HepG2 (cell line): ENCODE measurements at places on chromosomes 12 and 14. TPM values are rescaled to one million over a fixed set of nuclear protein-coding genes. Genes with fewer than 3 reads are reported as not detected.

DNA sequence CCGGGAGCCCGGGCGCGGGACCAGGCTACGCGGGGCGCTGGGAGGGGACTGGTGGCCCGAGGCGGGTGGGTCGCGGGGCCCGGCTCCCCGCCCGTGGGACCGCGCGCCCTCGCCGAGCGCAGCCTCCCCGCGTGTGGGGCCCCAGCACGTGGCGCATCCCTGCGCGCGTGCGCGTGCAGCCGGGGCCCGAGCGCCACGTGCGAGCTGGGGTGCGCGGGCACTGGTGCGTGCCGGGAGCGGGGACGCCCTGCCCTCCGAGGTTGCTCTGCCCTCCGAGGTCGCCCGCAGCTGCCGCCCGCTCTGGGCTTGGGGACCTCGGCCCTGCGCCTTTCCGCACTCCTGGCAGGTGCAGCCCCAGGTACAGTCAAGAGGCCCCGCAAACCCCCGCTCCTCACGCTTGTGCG, 365 bp upstream of the CCDC88C start:
- H3K4me3 ChIP-seq = peak overlapping the region; percentile 55
- no peaks in the 10 kb centered on the region for H3K27me3 ChIP-seq
- peak overlapping the region; percentile 62 for H3K27ac ChIP-seq
- peaks cover 69% of the 10 kb centered on the region for H3K4me1 ChIP-seq

The KRT85 gene
- not detected in 2 replicates for total RNA-seq

GRCh38 chr12:15629108-15629507, 160.1 kb downstream of the EPS8 start:
- DNase-seq = peak; percentile 99
- no peak overlapping the region for H3K4me3 ChIP-seq

DNA sequence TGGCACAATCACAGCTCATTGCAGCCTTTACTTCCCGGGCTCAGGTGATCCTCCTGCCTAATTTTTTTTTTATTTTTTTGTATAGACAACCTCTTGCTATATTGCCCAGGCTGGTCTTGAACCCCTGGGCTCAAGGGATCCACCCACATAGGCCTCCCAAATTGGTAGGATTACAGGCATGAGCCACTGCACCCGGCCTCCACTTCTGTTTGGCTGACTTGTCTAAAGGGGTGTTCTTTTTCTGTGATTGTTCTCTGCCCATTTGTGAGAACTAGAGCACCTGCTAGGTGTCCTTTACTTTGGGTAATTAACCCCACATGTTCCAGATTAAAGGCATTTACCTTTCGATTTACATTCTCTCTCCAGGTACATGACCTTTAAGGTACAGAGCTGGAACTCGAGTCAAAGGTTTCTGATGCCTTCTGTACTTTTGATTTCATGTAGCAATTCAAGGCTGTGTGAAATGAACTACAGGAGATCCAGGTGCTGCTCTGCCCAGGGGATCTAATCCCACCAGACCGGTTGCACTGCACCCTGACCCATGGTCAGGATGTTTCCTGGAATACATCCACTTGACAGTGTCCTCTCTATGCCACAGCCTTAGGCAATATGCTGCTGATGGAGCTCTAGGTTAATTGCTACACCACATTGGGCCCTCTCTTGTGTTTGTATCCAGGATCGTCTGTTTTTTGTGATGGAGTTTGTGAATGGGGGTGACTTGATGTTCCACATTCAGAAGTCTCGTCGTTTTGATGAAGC, 163.6 kb downstream of the PRKCH start:
- H3K36me3 ChIP-seq = no peaks in the 10 kb centered on the region
- H3K27me3 ChIP-seq = no peaks in the 10 kb centered on the region
- peaks cover 17% of the 10 kb centered on the region for H3K4me1 ChIP-seq
- no peak overlapping the region for H3K4me3 ChIP-seq
- H3K27ac ChIP-seq = no peak overlapping the region
- DNase-seq = no peak

DNA sequence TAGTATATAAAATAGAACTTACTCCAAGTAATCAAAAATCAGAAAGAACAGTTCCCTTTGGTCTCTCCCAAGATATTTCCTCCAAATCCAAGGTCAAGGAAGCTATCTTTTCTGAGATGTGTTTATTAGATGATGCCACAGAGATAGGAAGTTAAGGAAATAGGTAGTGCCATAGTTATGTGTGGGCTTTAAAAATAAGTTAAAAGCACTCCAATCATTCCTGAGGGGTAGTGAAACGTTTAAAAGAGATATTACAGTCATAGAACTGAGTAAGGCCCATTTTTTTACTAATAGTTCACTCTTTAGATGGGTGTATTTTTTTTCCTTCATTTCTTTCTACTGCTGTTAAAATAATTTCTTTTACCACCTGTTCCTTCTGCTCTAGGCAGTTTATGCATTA, 1630.9 kb upstream of the SEL1L start:
- DNase-seq = no peak
- no peaks in the 10 kb centered on the region for H3K4me1 ChIP-seq
- no peaks in the 10 kb centered on the region for H3K36me3 ChIP-seq
- H3K27ac ChIP-seq = no peak overlapping the region
- no peak overlapping the region for H3K4me3 ChIP-seq

The ZNF219 gene
- total RNA-seq = 21.0 and 36.6 TPM in 2 replicates

- no peaks in the 10 kb centered on the region for H3K36me3 ChIP-seq
- H3K4me1 ChIP-seq = peaks cover 18% of the 10 kb centered on the region; the same call in 1 of the 2 replicates
- DNase-seq = no peak
- peak overlapping the region; percentile 52 for H3K27ac ChIP-seq
These were observed 225.6 kb upstream of the CRY1 start for GRCh38 chr12:107318806-107319532.

DNA sequence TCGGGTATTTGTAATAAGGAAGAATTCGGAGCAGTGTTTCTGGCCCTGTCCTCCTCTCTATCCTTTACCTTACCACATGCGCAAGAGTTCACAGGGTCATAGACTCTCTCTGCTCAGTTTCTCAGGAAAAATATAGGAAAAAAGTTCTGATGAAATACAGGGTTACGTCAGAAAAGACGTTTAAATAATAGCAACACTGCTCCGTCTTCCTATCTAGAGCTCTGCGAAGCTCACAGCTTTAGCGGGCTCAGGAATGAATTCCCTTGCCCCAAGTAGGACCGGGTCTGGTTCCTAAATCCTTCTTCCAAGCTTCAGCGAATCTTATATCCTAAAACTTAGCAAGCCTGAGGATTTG, 365 bp downstream of the CCDC59 start:
- H3K4me1 ChIP-seq = peaks cover 30% of the 10 kb centered on the region
- H3K27ac ChIP-seq = peak overlapping the region; percentile 98
- H3K4me3 ChIP-seq = peak overlapping the region; percentile 94
- peak; percentile 13 for DNase-seq
- H3K36me3 ChIP-seq = peaks cover 1% of the 10 kb centered on the region; the same call in 1 of the 2 replicates

DNA sequence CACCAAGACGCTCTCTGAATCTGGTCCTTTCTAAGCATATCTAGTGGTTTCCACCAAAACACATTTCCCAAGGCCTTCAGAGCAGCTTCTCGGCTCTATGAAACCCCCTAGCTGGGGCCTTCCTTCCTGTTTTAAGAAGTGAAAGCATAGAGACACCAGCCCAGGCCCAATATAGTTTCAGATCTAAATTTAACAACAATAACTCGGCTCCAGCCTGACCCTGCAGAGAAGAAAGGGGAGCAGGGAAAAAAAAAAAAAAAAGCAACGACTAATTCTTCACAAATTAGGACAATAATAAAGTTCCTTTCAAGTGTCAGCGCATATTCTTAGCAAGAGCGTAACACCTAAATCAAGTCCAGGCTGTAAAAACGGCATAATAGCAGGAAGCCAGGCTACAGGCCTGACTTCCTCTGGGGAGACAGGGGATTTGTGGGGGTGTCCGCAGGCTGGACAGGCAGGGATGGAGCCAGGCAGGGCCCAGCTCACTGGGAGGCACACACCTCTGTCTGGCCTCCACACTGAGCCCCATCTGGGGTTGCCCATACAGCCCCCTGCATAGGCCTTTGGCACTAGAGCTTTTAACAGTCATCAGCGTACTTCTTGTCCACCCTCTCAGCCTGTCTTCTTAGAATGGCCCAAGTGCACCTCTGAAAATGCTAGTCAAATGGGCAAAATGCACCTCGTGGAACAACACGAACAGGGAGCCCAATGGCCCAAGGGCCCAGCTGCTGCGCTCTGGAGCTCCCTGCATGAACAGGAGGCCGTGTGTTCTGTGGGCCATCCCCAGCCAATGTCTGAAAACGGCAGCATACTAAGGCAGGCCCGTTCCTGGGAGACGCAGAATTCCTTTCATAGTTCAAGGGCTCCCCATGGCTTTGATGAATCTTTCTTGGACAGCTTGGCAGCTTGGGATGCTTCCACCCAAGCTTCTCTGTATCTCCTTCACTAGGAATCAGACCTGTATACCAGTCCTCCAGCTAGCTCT, 772.9 kb downstream of the MED13L start:
- H3K27me3 ChIP-seq = peaks cover under 1% of the 10 kb centered on the region; the same call in 1 of the 2 replicates
- H3K4me3 ChIP-seq = no peak overlapping the region
- no peaks in the 10 kb centered on the region for H3K36me3 ChIP-seq
- DNase-seq = no peak
- H3K4me1 ChIP-seq = peaks cover 30% of the 10 kb centered on the region

DNA sequence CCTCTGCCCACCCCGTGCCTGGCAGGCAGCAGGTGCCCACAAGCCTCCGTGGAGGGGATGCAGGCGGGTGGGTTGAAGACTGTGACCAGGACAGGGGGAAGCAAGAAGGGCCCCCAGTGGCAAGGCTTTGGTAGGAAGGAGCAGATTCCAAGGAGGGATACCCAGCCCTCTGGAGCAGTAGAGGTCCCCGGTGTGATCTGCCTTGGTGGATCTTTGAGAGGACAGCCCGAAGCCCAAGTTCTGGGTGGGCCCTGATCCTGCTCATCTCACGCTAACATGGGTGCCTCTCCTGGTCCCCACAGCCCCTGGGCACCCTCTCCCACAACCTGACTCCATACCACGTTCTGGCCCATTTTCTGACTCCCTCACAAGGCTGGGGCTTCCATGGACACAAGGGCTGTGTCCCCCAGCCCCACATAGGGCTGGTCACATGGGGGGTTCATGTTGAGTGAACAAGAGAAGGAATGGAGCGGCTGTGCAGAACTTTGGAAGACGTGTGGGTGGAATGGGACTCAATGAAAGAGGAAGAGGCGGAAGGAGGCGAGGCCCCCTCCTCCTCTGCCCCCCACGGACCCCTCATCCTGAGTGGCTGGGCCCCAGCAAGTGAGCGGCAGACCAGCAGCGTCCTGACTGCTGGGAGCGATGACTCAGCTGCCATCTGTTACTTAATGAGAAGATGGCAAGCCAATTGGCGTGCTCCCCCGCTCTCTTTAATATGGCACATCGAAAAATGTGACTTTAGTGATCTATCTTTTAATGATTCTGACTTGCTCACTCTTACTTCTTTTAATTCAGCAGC, 77.0 kb upstream of the BCL11B start:
- no peaks in the 10 kb centered on the region; the same call in 1 of the 2 replicates for H3K27me3 ChIP-seq
- H3K4me3 ChIP-seq = no peak overlapping the region
- no peaks in the 10 kb centered on the region for H3K36me3 ChIP-seq
- no peak for DNase-seq

The OAS2 gene
- total RNA-seq = 0.24 and 0.44 TPM in 2 replicates

- no peaks in the 10 kb centered on the region for H3K36me3 ChIP-seq
- no peak overlapping the region for H3K4me3 ChIP-seq
- DNase-seq = no peak
- H3K4me1 ChIP-seq = peaks cover 59% of the 10 kb centered on the region
- H3K27me3 ChIP-seq = no peaks in the 10 kb centered on the region
These were observed 22.7 kb downstream of the TBX3 start for GRCh38 chr12:114661245-114661644.

- H3K4me3 ChIP-seq = no peak overlapping the region
- no peak for DNase-seq
- H3K27me3 ChIP-seq = no peaks in the 10 kb centered on the region
- H3K36me3 ChIP-seq = no peaks in the 10 kb centered on the region
These were observed 267.1 kb upstream of the PRKD1 start for GRCh38 chr14:30194741-30195148.

GRCh38 chr12:4201333-4202100, 72.0 kb upstream of the CCND2 start:
- no peaks in the 10 kb centered on the region for H3K4me1 ChIP-seq
- H3K4me3 ChIP-seq = no peak overlapping the region
- no peaks in the 10 kb centered on the region for H3K36me3 ChIP-seq
- no peak overlapping the region for H3K27ac ChIP-seq

The TAS2R30 gene
- 0.72 and 5.2 TPM in 2 replicates for total RNA-seq

DNA sequence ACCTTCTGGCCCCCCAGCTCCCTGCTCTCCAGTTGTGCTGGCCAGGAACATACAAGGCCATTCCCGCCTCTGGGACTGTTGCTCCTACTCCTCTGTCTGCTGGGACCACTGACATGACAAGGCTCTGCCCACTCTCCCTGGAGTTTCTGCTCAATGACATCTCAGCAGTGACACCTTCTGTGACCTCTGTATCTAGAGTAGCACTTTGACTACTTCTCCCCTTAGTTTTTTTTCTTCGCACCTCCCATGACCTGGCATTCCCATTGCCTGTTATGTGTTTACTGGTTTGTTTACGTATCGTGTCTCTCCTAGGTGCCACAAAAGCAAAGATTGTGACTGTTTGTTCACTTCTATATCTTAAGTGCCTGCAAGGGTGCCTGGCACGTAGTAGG, 40.1 kb upstream of the TMEM263 start:
- no peaks in the 10 kb centered on the region for H3K36me3 ChIP-seq
- no peak overlapping the region for H3K4me3 ChIP-seq
- H3K27ac ChIP-seq = no peak overlapping the region
- no peaks in the 10 kb centered on the region; the same call in 2 of the 3 replicates for H3K27me3 ChIP-seq
- no peak for DNase-seq
- peaks cover 12% of the 10 kb centered on the region for H3K4me1 ChIP-seq

The KRT6B gene
- not detected in 2 replicates for total RNA-seq

DNA sequence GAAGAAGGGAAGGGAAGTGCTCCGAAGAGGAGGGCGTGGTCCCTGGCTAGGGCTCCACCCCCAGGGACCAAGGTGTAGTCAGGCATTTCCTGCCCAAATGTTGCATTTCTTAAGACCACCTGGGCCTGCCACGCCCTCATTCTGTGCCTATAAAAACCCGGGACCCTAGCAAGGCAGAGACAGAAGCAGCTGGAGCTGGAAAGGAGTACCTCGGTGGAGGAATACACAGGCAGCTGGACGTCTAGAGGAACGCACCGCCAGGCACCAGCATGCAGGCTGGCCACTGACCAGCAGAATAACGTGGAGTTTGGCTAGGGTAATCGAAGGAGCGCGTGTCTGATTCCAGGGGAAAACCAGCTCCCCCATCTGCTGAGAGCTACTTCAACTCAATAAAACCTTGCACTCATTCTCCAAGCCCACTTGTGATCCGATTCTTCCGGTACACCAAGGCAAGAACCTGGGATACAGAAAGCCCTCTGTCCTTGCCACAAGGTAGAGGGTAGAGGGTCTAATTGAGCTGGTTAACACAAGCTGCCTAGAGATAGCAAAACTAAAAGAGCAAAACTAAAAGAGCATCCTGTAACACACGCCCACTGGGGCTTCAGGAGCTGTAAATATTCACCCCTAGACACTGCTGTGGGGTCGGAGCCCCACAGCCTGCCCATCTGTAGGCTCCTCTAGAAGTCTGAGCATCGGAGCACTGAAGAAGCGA, 21.0 kb downstream of the CFL2 start:
- peaks cover 63% of the 10 kb centered on the region for H3K4me1 ChIP-seq
- no peaks in the 10 kb centered on the region for H3K36me3 ChIP-seq
- H3K27me3 ChIP-seq = no peaks in the 10 kb centered on the region
- peak overlapping the region; percentile 70 for H3K4me3 ChIP-seq
- H3K27ac ChIP-seq = peak overlapping the region; percentile 9

The ATP5F1B gene
- 1,051 and 1,399 TPM in 2 replicates for total RNA-seq
